ENCODE measurements at places on chromosomes 1 and 21.
A peak's percentile ranks its signal among the peaks of the same experiment; 100 is the strongest.

DNA sequence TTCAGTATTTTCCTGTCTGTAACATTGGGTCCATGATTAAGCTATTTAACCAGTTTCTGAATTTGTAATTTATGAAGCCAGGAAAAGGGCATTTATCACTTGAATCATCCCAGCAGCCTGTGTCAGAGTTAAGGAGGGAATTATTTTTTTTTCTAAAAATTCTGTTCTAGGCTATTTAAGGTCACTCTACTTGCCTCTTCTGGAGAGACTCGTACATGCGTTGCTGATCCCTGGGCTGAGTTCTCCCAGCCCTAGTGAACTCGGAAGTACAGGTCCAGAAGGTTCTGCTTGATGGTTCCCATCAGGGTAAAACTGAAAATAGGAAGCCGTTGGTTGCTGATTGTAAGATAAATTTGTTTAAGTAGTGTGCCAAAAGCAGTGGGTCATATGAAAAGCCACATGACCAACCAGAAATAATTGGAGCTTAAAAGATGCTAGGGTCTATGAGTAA lies 90.7 kb downstream of the GPR88 start:
- no peak for DNase-seq

DNA sequence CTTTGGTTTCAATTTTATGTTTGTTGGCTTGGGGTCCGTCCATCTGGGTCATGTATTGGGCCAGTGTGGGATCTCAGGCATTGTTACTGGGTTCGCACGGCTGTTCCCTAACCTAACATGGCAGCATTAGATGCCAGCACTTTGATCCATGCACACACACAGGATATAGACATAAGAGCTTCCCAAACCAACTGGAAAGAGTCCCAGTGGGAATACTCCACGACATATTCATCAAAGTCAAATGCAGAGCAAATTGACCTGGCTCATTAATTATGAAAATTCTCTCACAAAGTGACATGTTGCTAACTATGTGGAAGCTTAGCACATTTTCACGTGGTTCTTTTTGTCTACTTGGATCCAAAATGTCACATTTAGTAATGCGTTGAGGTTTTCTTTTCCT lies 130.4 kb downstream of the SETD4 start:
- DNase-seq: no peak

DNA sequence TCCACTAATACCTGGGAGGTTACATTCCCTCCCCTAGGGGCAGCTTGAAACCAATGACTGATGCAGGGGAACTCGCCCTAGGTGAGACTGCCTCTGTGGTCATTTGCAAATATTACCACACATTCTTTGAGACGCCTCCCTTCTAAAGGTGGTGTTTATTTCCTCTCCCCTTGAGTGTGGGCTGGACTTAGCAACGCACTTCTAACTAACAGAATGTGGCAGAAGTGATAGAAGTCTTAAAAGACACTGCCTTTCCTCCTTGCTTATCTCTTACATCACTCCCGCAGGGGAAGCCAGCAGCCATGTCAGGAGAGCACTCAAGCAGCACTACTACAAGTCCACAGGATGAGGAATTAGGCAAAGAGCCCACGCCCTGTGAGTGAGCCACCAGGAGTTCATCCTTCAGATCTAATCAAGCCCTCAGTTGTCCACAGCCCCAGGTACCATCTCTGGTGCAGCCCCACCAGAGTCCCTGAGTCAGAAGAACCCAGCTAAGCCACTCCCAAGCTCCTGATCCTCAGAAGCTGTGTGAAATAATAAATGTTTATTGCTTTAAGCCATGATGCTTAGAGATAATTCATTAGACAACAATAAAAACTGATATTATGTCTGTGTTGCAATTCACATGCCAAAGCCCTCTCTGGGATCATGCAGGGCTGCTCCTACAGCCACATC lies 14.8 kb upstream of the MATN1 start:
- DNase-seq: no peak

GRCh38 chr1:160101717-160102522 lies 3.5 kb upstream of the IGSF8 start:
- DNase-seq: no peak

DNA sequence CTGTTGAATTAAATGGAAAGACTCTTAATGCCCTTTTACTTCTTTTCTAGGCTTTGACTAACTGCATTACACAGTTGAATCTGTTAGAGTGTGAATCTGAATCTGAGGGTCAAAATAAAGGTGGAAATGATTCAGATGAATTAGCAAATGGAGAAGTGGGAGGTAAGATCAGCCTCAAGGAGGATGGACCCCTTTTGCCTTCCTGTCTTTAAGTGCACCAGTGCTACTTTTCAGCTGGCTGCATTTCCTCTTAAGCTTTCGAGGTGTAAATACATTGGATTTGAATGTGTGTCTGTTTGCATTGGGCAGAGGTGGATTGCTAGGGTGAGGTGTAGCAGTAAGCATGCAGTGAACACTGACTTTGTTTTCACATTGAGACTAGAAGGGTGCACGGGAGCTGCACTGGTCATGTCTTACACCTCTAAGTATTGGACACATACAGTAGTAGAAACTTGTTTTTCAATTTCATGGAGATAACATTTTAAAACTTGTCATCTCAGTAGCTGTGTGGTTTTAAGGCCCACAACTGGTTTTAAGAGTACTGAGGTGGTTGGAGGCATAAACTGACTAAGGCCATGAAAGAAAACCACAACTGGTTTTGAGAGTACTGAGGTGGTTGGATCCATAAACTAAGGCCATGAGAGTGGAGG lies 35.4 kb downstream of the MIA3 start:
- peak; percentile 3 for DNase-seq

DNA sequence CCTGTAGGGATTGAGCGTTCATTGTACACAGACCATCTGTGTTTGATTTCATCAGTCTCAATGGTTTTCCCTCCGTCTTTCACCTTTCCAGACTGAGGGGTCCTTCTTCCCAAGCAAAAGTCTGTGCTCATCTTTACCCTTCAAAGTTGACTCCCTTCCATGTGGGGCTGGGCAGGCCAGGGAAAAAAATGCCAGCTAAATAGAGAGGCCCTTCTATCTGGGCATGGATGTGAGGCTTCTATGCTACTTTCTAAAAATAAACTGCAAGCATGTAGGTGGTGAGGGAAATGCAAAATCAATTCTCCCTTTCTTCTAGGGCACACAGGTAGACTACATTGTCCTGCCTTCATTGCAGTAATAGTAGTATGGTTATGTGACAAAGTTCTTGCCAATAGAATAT lies 46.7 kb upstream of the ITPKB start:
- DNase-seq: no peak

DNA sequence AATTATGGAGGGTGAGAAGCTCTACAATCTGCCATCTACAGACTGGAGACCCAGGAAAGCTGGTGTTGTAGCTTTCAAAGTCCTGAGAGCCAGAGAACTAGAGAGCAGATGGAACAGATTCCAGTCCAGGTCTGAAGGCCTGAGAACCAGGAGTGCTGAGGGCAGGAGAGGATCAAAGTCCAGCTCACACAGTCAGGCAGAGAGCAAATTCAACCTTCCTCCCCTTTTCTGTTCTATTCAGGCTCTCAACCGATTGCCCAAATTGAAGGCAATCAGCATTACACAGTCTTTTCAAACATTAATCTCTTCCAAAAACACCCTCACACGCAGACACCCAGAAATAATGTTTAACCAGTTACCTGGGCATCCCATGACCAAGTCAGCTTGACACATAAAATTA lies 2.5 kb upstream of the TMPRSS2 start:
- DNase-seq: no peak

- DNase-seq: peak; percentile 81
Observed at GRCh38 chr1:160083968-160084770, 2.8 kb downstream of the KCNJ9 start.

GRCh38 chr1:212491454-212491853 lies 58.7 kb downstream of the NENF start:
- DNase-seq: no peak

DNA sequence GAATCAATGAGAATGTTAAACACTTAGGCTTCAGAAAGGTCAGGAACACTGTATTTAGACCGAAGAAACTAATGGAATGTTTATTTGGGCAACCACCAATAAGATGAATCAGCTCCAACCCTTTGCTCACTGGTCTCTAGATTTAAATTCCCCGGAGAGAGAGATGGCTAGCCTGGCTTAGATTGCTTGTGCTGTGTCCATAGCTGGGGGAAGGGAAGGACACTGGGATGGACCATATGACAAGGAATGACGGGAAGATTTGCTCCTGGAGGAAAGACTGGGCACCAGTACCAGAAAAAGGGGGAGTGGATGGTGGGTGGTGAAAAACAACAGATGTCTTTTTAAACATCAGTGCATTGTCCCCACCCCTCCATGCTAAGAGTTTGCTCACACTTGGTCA lies 426.6 kb downstream of the DUSP10 start:
- no peak for DNase-seq

DNA sequence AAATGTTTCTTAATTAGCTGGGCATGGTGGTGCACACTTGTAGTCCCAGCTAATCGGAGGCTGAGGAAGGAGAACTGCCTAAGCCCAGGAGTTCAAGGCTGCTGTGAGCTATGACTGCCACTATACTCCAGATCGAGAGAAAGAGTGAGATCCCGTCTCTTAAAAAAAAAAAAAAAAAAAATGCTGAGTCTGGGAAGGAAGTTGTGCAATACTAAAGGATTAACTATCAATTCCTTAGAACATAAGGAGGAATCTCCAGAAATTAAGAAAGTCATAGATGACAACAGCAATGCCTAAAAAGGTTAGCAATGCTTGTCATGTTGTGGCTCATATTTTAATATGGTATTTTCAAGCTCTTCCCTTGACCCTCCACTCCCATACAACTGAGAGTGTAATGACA lies 5.3 kb downstream of the LUZP1 start:
- DNase-seq: no peak

DNA sequence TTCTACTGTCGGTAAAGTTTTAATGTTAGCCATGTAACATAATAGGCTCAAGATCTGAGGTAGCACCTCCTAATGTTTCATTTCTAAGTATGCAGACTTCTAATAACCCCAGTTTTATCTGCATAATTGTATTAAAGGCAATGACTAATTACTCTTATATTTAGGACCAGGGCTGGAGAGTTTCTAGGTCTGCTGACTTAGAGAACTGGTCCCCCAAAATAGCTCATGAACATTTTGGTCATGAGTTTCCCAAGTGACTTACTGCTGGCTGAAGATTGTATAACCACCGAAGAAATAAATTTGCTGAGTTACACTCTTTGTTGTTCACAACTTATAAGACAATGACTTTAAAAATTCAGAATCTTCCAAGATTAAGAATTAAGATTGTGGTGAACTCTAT lies 197.8 kb upstream of the TNR start:
- DNase-seq: no peak

DNA sequence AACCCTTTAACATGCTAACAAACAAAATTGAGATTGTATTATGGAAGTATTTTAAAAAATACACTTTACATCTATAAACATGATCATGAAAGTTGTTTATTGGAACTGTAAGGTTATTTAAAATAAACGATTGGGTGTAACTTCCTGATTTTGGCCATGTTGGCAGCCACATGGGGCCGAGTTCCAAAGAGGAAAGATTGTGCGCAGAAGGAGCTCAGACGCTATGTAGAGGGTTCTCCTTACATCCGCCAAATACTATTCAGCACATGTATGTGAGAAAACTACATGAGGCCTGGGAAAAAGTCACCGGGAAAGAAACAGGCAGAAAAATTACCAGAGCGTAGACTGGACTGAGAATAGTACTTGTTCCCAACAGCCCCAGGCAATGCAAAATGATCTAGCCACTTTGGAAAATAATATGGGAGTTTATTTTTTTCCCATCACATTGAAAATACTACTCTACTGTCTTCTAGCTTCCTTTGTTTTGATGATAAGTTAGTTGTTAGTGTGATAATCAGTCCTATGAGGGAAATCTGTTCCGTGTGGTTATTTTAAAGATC lies 35.7 kb upstream of the B3GALT2 start:
- DNase-seq: no peak

GRCh38 chr1:65722461-65722860 lies 70.2 kb upstream of the PDE4B start:
- no peak for DNase-seq

GRCh38 chr1:27594564-27595510 lies 9.1 kb downstream of the AHDC1 start:
- no peak for DNase-seq

- DNase-seq: no peak
Observed at GRCh38 chr1:198849093-198849492, 210.3 kb downstream of the PTPRC start.

DNA sequence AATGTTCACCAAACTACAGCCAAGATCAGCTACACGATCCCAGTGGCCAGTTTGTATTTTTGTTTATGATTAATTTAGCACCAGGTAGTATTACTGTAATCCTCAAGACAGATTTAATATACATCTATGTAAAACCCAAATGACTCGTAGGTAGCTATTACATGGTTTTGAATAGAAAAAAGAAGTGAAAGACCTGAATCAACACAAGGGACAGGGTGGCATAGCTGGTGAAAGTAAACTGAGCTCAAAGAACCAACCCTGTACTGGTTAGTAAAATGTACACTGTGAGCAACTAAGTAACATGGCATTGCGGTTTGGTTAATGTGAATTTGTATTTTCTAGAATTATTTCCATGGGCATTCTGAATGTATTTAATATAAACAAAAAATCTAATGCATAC lies 8.8 kb downstream of the GPATCH2 start:
- no peak for DNase-seq

DNA sequence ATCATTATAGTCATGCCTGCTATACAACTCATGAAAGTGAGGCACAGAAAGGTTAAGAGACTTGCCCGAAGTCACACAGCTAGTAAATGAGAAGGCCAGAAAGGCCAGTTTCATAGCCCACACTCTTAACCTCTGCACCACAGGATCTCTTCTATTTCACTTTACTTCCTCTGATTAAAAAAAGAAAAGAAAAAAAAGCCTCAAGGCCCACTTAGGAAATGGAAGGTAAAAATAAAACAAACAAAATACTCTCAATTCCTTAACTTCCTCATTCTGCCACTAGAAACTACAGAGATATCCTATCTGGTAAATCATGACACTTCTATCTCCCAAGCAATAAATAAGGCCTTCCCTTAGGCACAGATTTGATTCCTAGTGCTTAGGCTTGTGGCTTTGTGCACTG lies 7.6 kb upstream of the ENAH start:
- no peak for DNase-seq

- DNase-seq: no peak
Observed at GRCh38 chr1:156433602-156434001, 64.6 kb downstream of the RHBG start.

DNA sequence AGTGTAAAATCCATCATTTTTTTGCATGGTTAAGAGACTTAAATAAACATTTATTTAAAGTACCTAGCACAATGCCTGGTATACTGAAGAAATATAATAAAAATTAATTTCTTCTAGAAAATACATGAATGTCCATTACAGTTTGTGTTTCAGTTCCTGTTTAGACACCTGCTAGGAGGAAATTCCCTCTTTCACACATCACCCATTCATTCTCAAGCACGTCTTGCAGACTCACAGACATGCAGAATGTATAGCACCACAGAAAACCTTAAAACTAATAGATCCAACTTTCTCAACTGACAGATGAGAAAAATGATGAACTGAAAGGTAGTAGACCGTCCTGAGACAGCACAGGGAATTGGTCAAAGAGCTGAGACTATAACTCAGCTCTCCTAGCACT lies 172.2 kb upstream of the C8B start:
- no peak for DNase-seq
